ENCODE measurements at places on chromosomes 12 and 14. TPM values are rescaled to one million over a fixed set of nuclear protein-coding genes. Genes with fewer than 3 reads are reported as not detected.

Gene TOMM20L
- total RNA-seq, result not detected

Gene BMAL2
- 2.5 TPM for total RNA-seq

- H3K4me3 ChIP-seq, result no peak overlapping the region
- H3K4me1 ChIP-seq, result peaks cover 13% of the 10 kb centered on the region
- no peaks in the 10 kb centered on the region for H3K36me3 ChIP-seq
These were observed 1.1 kb downstream of the INHBE start for GRCh38 chr12:57456145-57456700.

- no peaks in the 10 kb centered on the region for H3K27me3 ChIP-seq
- no peak overlapping the region for H3K27ac ChIP-seq
- H3K4me1 ChIP-seq, result no peaks in the 10 kb centered on the region
- no peaks in the 10 kb centered on the region for H3K36me3 ChIP-seq
These were observed 49.9 kb downstream of the HELB start for GRCh38 chr12:66352197-66352596.

- peaks cover 57% of the 10 kb centered on the region for H3K36me3 ChIP-seq
- no peak overlapping the region for H3K27ac ChIP-seq
- no peak for DNase-seq
These were observed 16.1 kb upstream of the ADSS1 start for GRCh38 chr14:104707608-104708595.

GRCh38 chr14:95132760-95133159 is 24.6 kb downstream of the DICER1 start:
- peaks cover 11% of the 10 kb centered on the region for H3K36me3 ChIP-seq
- peaks cover 42% of the 10 kb centered on the region for H3K4me1 ChIP-seq
- H3K27me3 ChIP-seq, result no peaks in the 10 kb centered on the region
- no peak overlapping the region for H3K4me3 ChIP-seq
- no peak overlapping the region for H3K27ac ChIP-seq

GRCh38 chr12:98738002-98738401 is 92.9 kb downstream of the APAF1 start:
- DNase-seq, result no peak
- no peaks in the 10 kb centered on the region for H3K27me3 ChIP-seq
- no peak overlapping the region for H3K27ac ChIP-seq

GRCh38 chr12:93530358-93530757 is 42.1 kb upstream of the SOCS2 start:
- no peaks in the 10 kb centered on the region for H3K36me3 ChIP-seq
- no peak overlapping the region for H3K4me3 ChIP-seq
- H3K27ac ChIP-seq, result no peak overlapping the region
- no peak for DNase-seq

GRCh38 chr12:18998343-18999261 is 130.9 kb upstream of the PLEKHA5 start:
- DNase-seq, result no peak
- H3K27me3 ChIP-seq, result no peaks in the 10 kb centered on the region
- no peak overlapping the region for H3K27ac ChIP-seq
- H3K4me1 ChIP-seq, result no peaks in the 10 kb centered on the region

DNA sequence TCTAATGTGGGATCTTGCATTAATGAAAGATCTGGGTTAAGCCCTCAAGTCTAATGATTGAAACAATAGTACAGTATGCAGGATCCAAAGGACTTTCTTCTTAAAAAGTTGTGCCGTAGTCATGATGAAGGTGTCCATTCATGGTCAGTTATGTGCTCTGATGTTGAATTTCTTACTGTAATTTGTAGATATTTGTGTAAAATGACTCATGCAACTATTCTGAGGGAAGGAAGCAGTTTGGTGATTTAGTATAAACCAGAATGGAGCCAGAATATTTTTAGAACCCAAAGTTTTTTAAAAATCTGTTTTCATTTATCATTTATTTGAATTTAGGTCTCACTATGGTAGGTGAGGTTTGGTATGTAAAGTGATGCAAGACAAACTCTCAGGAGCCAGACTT is 151.2 kb downstream of the AKAP6 start:
- no peaks in the 10 kb centered on the region for H3K36me3 ChIP-seq
- no peaks in the 10 kb centered on the region for H3K4me1 ChIP-seq
- H3K27me3 ChIP-seq, result no peaks in the 10 kb centered on the region
- H3K27ac ChIP-seq, result no peak overlapping the region
- no peak overlapping the region for H3K4me3 ChIP-seq

DNA sequence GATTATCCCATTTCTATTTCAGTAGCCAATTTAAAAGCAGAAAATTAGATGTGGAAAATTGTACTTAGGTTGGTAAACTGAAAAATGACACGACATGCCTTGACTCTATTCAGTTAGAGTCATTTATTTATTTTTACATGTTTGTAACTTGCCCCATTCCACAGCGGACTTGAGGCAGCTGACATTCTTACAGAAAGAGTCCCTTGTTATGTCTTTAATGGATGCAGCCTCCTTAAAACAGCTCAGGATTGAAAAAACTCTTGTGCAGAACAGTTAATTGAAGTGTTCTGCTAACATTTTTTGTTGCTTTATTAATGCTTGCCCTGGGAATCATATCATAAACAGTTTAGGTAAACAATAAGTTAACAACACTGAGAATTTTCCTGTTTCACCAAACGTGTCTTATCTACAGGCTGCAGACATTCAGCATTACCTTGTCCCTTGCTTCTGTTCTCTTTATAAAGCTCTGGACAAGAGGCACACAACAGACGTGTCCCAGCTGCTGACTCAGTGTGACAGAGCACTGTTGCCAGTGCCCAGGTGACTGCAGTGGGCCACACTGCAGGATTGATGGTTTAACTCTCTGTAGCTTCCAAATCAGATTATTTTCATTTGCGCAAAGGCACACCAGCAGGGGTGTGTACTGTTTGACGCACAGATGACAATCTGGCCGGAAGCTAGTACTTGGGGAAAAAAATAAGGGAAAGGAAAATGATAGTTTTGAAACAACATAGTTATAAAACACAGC is 101.6 kb downstream of the PELI2 start:
- H3K36me3 ChIP-seq, result no peaks in the 10 kb centered on the region
- no peak overlapping the region for H3K4me3 ChIP-seq
- no peaks in the 10 kb centered on the region for H3K27me3 ChIP-seq
- DNase-seq, result no peak
- H3K27ac ChIP-seq, result no peak overlapping the region

- H3K27me3 ChIP-seq, result no peaks in the 10 kb centered on the region
- H3K36me3 ChIP-seq, result no peaks in the 10 kb centered on the region
- H3K4me3 ChIP-seq, result no peak overlapping the region
- no peak overlapping the region for H3K27ac ChIP-seq
- DNase-seq, result no peak
These were observed 181.0 kb upstream of the GRIP1 start for GRCh38 chr12:66859751-66860440.

- no peak overlapping the region for H3K27ac ChIP-seq
- H3K4me3 ChIP-seq, result no peak overlapping the region
- no peaks in the 10 kb centered on the region for H3K27me3 ChIP-seq
- no peaks in the 10 kb centered on the region for H3K36me3 ChIP-seq
These were observed 27.7 kb downstream of the CLMN start for GRCh38 chr14:95291859-95292542.

DNA sequence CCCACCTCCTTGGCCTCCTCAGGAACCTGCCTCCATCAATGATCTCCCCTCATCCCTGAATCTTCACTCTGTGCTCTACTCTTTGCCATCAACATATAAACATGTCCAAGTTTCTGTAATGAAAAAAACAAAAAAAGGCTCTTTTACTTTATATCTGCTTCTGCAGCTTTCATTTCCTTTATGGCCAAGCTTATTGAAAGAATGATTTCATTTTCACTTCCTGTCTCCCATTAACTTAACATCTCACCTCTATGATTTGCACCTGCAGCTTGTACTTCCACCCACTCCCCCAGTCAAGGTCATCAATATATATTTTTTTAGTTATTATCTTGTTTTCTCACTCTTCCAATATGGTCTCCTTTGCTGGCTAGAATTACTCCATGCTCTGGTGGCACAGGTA is 15.6 kb upstream of the RNU6-7 start:
- no peak overlapping the region for H3K27ac ChIP-seq
- no peak overlapping the region for H3K4me3 ChIP-seq
- H3K27me3 ChIP-seq, result no peaks in the 10 kb centered on the region
- no peaks in the 10 kb centered on the region for H3K4me1 ChIP-seq
- no peaks in the 10 kb centered on the region for H3K36me3 ChIP-seq
- DNase-seq, result no peak

All from adrenal gland (tissue), 19 donors.